ENCODE measurements at places on chromosomes 12 and 14.

GRCh38 chr12:29382251-29382650 is 1.3 kb upstream of the ERGIC2 start:
- DNase-seq = no peak

DNA sequence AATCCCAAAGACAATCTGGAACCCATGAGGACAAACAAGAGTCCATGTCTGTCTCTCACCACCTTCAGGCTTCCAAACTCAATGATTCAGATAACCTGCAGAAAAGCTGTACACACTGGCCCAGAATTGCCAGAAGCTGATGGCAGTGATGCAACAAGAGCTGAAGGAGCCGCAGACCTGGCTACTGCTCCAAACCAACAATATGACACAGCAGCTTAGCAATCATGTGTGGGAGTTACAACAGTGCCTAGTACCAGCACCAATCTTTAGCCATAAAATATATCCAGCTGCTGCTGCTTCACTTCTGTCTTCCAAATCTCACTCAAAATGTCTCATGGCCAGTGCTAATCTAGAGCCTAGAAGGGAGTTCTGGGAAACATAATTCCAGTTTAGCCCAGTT is 22.0 kb downstream of the RPS6KA5 start:
- no peak for DNase-seq

DNA sequence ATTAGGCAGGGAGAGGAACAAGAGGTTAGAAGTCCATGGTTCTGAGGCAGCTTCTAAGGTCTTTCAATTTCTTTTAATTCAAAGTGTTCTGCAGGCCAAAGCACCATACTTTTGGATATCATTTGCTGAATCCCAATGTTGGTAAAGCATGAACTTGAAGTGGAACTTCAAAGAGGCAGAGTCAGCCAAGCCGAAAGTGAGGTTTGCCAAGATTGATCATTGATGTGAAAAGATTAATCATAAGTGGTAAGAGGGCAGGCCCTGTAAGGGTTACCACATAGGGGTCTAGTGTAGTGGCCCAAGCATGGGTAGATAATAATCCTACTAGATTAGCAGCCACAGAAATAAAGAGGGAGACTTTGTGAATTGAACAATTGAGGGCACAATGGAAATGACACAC is 191.7 kb upstream of the DIO2 start:
- DNase-seq = no peak

DNA sequence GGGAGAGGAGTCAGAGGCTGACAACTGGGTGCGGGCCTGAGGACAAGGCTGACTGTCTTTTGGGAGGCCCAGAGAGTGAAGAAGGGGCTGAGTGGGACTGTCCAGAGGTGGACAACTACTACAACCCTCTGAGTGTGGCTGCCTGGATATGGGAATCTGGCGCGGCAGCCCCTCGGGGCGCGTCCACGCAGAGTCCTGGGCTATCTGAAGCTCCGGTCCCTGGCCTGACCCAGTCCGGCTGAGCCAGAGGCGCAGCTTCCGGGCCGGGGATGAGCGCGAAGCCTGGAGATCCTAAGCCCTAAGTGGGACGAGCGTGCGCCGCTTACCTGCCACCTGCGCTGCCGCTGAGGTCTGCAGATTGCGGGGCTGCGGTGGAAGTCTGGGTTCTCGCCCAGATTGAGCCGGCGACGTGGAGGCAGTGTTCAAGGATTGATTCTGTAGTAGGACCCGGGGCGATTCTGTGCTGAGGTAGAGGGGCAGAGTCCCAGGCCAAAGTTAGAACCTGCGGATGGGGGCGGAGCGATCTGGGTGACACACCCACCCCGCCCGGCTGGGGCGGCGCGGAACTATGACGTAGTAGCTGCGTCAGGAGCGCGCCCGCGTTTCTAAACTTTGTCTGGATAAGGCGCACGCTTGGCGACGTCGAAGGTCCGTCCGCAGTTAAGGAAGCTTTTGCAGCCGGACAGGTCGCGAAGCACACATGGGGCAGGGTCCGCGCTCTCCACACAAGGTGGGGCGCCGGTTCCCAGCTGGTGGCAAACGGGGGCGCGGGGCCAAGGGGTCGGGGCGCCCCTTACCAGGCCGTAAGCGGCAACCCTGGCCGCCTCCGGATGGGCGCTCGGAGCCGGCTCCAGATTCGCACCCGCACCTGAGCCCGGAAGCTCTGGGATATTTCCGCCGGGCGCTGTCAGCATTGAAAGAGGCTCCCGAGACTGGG is at the start of the genes DHRS1 and NOP9:
TSS of gene DHRS1 (minus strand) at position 526 of the 937 bp plus-strand sequence. CDS start 674 bp downstream, outside the sequence.
TSS of gene NOP9 (plus strand) at position 596 of the 937 bp plus-strand sequence. CDS start at position 701, 105 bp downstream.
- peak; percentile 73 for DNase-seq

DNA sequence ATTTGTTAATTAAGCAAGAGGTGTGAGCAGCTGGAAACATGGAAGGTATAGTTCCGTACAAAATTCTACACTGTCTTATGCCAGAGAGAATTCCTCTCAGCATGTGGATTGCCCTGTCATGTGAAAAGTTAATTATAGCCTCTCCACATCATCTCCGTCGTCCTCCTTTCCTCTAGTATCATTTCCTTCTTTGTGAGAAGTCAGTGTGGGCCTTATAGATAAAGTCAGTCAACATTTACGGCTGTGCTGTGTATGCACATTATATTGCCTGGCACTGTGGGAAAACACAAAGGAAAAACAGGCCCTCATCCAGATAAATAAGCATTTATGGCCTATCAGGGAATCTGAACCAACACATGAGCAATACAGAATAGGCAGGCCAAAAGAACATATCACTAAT is 236.6 kb downstream of the SEC23A start:
- no peak for DNase-seq

- peak; percentile 29 for DNase-seq
These were observed 231.4 kb downstream of the PCNX1 start for GRCh38 chr14:71138448-71139293.

Measured in NCI-H187 (cell line).